Karpas-422 (cell line): ENCODE measurements at places on chromosomes 2 and 18. TPM values are rescaled to one million over a fixed set of nuclear protein-coding genes. Genes with fewer than 3 reads are reported as not detected.

GRCh38 chr2:225182126-225182525, 139.9 kb upstream of the DOCK10 start:
- DNase-seq: no peak

Gene PARD3B
- total RNA-seq: not detected in 2 replicates

- no peak for DNase-seq
Observed at GRCh38 chr2:70005216-70005615, 43.8 kb upstream of the ASPRV1 start.

Gene OSR1
- not detected in 2 replicates for total RNA-seq

Gene TMEM17
- 0.86 TPM in 1 of 2 replicates, not detected in the other for total RNA-seq

Gene RELCH
- total RNA-seq: 39.4 and 91.9 TPM in 2 replicates

Gene SPDYA
- total RNA-seq: 0.76 and 0.78 TPM in 2 replicates

Gene GLI2
- total RNA-seq: 0.07 TPM in 1 of 2 replicates, not detected in the other

DNA sequence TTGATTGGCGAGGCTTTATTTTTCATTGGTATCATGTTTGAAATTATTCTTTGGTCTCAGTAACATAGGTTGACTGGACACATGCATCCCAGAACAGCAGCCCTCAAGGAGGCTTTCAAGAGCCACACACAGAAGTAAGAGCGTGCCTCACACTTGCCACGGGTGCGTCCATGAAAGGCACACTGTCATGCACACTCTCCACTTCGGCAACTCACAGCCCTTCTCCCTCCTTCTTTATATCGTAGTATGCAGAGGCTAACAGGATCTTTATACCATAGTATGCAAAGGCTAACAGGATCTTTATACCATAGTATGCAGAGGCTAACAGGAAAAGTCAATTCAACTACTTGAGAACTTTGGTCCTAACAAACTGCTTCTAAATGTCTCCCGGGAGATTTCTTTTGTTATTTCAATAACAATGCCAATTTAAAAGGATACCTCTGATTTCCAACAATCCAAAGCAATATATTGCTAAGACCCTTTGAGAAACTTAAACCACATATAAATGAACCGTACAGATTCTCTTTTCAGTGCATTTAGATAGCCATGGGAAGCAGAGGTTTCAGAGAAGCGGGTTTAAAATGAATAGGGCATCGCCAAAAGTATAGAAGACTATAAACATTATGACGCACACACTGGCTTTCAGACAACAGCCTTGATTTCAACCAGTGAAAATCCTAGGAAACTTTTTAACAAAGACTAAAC, 26.5 kb upstream of the ZNF516 start:
- no peak for DNase-seq

Gene UGP2
- total RNA-seq: 77.6 and 101 TPM in 2 replicates

DNA sequence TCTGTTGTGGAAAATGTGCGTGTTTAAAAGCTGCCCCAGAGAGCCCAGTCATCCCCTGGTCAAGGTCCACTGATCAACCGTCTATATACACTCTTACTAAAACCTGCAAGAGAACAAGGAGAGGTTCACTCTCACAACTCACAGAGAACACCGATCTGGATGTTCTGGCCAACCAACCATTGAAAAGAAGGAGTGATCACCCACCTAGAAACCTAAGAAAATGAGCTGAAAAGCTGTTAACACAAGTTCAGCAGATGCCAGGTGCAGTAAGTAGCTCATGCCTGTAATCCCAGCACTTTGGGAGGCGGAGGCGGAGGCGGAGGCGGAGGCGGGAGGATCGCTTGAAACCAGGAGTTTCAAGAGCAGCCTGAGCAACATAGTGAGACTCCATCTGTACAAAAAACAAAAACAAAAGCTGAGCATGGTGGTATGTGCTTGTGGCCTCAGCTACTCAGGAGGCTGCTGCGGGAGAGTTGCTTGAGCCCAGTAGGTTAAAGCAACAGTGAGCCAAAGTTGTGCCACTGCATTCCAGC, 14.5 kb downstream of the ATG16L1 start:
- DNase-seq: no peak

DNA sequence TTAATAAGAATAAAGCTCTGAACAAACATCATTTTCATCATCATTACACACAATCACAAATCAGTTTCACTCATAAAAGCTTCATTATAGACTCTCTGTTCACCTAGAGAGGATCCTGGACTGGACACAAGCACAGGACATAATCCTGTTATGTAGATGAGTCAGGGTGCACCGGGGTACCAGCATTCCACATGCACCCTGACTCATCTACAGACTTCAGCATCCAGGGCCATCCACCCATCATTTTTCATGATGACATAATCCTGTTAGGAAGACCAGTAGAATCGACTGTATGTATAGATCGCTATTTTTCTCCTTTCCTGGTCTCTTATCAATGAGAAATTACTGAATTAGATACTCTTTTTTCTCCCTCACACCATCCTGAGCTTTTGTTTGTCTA, 73.7 kb upstream of the PIK3C3 start:
- no peak for DNase-seq

DNA sequence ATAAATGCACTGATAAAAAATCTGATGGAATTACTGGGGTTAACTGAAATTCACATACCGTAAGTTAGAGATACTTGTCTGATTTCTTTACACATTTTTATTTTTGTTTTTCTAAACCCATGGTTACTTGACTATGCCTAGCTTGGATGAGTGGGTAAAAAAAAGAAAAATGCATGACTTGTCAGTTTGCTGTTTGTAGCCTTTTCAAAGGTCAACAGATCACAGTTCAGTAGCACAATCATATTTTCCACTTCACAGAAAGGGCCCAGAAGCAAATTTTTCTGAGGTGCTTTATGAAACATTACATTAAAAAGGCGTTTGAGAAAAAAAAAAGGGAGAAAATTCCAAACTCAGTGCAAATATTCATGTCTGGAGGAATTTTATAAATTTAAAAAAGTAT, 16.4 kb downstream of the SLC16A14 start:
- DNase-seq: no peak

- DNase-seq: no peak
Observed at GRCh38 chr2:241910604-241911520, 41.3 kb downstream of the RTP5 start.

Gene SP140
- total RNA-seq: 24.2 and 25.8 TPM in 2 replicates

GRCh38 chr2:142724186-142724585, 153.3 kb upstream of the KYNU start:
- DNase-seq: no peak

- DNase-seq: no peak
Observed at GRCh38 chr2:238170386-238171071, 11.8 kb downstream of the ERFE start.

DNA sequence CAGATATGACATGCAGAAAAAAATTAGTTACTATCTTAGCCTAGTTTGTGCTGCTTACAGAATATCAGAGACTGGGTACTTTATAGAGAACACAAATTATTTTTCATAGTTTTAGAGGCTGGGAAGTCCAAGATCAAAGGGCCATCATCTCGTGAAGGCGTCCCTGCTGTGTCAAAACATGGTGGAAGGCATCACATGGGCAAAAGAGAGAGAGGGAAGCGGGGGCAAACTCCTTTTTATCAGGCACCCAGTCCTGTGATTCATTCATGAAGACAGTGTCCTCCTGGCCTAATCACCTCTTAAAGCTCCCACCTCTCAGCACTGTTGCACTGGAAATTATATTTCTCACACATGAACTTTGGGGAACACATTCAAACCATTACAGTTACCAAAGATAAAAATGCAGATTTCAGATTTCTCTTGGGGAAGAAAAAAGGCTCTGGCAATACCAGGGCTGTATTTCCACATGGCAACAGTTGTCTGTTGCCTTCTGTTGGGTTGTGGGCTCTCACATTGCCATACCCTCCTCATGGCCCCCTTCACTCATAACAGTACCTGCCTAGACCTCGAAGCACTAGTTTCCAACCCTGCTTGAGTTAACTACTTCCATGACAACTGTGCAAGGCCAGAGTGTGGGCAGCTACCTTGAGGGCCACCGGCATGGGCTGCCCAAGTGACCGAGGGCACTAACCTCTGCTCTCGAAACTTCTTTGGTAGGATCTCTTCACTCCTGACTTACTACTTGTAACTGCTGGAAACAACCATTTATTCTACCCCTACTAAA, 2.7 kb upstream of the ACTR3 start:
- no peak for DNase-seq

- peak; percentile 82 for DNase-seq
Observed at GRCh38 chr2:40554665-40555294, 102.9 kb upstream of the SLC8A1 start.

Gene ZSWIM2
- total RNA-seq: not detected in 2 replicates

Gene ST3GAL5
- 3.8 and 5.0 TPM in 2 replicates for total RNA-seq

DNA sequence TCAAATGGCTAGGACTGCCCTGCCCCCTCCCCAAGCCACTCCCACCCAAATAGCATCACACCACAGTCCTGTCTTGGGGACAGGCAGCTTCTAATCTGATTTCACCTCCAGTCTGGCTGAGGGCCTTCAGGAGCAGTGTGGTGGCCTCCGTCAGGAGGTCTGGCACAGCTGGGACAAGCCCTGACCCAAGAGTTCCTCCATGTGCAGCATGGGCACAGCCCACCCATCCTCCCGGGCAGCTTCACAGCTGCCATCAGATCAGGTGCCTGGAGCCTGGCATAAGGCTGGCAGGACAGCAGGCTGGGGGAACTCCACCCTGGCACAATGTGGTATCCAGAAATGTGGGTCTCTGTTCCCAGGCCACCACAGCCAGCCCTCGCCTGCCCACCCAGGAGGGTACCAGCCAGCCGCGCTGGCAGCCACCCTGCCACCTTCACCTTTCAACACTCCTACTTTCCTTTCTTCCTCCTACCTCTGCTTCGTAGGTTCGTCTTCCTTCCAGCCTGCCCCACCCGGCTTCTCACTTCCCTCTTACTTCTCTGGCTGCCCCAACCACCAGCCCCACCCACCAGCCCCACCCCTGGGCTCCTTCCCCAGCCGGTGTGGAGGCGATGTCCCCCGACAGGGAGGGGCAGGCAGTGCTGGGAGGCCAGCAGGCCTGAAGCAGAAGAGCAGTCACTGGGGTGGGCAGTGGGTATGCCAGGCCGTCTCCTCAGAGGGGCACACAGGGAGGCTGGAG, at the start of gene CAPG:
Gene CAPG (minus strand): TSS at position 522 of the 739 bp plus-strand sequence. CDS start 8,221 bp downstream, outside the sequence.
- DNase-seq: peak; percentile 62

Gene RSAD2
- total RNA-seq: 2.7 and 12.4 TPM in 2 replicates

Gene COLEC11
- total RNA-seq: not detected in 2 replicates

Gene OR6B2
- total RNA-seq: not detected in 2 replicates

Gene SNTG2
- not detected in 2 replicates for total RNA-seq

DNA sequence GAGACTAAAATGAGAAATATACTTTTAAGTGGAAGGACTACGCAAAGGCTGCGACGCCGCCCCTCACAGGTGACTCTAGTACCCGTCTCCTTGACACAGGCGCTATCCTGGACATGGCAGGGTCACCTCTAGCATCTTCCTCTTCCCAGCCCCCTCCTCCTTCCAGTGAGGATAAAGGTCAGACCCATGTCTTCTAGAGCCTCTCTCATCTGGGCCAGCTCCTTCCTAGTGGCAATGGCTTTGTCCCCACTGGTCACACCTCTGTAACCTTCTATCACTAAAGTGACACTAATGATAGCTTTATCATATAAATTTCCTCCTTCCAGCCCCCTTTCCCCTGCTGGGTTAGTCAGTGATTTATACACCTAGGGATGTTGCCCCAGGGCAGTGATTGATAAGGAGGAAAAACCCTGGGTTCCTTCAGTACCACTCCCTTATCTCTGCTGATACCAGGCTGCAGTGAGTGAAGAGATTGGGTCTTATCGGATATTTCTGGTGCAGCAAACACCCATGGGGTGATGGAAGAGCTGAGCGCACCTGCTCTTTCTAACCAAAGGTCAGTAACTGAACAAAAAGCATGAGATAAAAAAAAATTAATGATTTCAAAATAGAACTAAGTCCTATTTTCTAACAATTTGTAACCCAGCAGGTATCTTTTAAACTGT, 62.0 kb upstream of the FZD5 start:
- no peak for DNase-seq

Gene CYP27C1
- total RNA-seq: not detected in 2 replicates

Gene LRP2
- not detected in 2 replicates for total RNA-seq

DNA sequence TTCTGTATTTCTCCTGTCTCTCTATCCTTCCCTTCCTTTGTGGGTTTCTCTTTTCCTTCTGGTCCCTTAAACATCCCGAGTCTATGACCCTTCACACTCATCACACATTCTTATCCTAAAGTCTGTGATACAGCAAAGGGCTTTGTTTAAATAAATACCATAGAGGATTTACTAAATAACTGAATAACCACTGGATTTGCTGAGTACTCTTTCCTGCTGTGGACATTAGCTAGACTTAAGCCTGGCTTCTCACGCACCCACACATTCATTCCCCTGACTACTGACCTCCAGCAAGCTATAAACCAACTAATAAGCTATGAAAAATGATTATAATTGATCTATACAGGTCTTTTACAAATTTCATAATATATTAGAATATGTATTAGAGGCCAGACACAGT, 76.6 kb downstream of the COL4A3 start:
- no peak for DNase-seq

DNA sequence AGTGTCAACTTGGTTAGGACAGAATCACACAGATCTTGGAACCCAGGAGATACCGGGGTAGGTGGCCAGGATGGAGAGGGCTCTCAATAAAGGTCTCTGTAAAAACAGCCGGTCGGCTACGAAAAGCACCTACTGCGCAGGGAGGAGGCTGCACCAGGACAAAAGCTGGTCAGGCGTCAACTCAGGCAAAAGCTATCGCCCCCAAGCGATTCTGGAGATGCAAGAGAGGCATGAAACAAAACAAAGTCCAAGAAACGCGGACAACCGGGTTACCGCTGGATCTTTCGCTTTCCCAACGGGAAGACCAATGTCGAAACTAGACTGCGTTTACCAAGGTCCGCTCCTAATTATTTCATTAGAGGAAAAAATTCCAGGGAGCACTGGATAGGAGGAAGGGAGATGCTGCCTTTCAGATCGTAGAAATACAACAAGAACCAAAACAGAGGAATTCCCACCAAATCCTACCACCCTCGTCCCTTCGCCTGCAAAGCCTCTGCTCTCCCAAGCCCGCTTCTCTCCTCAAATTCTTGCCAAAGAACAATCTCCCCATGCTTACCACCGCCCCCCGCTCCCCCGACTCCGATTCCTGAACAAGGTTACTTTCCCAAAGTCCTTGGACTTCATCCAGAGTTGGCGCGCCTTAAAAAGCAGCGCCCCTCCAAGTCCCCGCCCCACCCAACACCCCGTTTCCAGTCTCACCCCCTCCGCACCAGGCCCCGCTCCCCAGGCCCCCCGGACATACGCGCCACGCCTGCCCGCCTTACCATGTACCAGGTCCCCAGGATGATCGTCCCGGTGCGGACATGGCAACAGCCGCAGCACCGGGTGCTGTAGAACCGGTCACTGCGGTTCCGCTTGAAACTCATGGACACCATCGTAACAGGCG, 539 bp downstream of the LAPTM4A start:
- DNase-seq: peak; percentile 74

Gene GALNT3
- total RNA-seq: 0.94 and 3.0 TPM in 2 replicates

GRCh38 chr2:102418421-102418961, 4.5 kb upstream of the IL18RAP start:
- no peak for DNase-seq

DNA sequence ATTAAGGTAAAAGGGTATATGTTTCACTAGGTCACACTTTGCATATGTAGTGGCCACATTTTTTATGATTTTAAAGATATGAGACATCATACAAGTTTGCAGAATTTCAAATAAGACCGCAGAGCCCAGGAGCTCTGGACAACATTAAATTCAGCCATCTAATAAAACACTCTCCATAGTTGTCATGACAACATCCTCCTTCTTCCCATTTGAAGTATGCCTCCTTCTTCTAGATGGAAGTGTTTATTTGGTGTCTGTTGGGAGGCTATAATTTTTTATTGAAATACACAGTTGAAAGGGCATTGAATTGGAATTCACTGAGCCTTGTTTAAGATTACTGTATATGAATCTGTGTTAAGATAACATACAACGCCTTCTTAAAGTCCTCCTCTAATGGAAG, 467.3 kb downstream of the CMPK2 start:
- no peak for DNase-seq
